Fibroblast of mammary gland (primary cell): ENCODE measurements at places on chromosomes 2 and 18.
A peak's percentile ranks its signal among the peaks of the same experiment; 100 is the strongest.

- DNase-seq, result no peak
Measured at GRCh38 chr2:191280834-191281756, 35.9 kb downstream of the MYO1B start.

DNA sequence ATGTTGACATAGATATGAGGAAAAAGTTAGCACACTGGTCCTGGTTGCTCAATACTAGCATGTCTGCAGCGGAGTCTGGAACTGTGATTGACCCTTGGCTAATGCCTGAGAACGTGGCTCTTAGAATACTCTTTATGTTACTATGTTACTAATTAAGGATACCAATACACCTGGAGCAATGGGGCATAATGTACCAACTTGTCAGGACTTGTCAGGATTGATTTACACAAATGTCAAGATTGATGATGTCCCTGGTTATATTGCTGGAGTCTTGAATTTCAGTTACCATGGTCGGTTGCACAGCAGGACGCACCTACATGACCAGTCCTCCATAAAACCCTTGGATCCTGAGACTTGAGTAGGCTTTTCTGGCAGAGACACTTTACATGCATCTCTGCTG lies 810.9 kb downstream of the CPS1 start:
- DNase-seq, result no peak

DNA sequence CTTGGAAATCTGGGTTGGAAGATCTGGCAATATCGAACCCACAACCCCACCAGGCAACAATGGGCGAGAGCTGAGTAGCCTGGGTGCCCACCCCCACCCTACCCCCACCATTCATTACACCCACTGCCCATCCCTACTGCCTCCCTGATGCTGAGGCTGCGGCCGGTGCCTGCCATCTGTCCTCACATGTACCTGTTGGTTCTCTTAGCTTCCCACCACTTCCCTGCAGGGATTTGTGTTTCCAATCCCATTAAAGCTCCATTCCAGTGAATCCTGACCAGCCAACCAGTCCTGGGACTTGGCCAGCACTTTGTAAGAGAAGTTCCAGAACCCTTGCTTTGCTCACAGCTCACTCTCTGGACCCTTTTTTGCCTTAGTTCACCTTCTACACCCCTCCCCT lies 163.0 kb upstream of the SH3BP4 start:
- no peak for DNase-seq

DNA sequence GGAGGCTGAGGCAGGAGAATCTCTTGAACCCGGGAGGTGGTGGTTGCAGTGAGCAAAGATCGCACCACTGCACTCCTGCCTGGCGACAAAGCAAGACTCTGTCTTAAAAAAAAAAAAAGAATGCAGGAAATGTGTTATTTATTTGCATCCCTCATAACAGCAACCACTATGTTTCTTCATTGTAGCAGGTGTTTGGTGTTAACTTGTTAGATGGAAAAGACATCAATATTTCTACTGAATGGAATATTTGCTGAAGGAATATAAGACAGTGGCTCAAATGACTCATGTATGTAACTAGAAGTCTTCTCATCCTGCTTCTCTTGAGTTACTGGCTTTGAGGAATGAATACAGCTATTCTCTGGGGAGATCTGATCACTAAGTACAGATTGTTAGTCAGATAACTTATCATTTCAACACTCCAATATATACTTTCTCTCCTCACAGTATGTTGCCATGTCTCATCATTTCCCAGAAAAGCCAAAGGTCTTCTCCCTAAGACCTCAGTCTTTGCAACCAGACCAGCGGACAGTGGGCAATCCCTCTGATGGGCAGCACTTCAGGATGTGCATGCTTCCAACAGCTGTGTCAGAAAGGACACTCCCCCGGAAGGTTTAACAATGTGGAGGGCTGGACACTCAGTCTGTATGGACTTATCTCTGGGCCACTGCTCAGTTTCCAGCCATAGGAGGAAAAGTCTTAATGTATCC lies 104.4 kb upstream of the STK17B start:
- DNase-seq, result peak; percentile 97

DNA sequence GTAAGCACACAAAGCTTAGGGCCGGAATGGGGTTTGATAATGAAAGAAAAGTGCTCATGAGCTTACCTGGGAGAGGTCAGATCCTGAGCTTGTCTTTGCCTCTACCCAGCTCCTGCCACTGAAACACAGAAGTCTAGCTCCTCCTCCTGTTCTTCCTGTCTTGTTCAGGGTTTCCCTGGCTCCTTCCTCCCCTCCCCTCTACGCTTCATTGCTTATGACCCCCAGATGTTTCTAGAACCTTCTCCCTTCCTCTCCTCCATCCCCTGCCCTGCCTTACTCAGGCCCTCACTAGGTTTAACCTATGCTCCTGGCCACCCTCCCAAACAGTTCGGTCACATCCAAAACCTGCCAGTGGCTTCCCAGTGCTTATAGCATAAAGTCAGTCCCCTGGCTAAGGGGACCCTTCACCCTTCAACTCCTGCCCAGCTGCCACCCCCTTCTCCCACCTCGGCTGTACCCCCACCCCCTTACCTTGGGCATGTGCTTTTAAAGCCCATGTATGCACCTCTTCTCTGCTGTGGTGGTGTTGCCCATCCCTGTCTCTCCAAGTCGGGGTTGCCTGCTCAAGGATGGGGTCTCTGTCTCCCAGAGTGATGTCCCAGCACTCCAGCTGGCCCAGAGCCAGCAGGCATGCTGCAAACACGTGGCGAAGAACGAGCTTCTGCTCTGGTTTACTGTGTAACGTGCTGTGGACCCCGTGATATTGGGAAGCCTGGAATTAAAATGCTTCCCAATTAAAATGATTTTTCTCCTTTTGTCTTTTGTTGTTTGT lies 233.6 kb downstream of the TPGS2 start:
- no peak for DNase-seq

DNA sequence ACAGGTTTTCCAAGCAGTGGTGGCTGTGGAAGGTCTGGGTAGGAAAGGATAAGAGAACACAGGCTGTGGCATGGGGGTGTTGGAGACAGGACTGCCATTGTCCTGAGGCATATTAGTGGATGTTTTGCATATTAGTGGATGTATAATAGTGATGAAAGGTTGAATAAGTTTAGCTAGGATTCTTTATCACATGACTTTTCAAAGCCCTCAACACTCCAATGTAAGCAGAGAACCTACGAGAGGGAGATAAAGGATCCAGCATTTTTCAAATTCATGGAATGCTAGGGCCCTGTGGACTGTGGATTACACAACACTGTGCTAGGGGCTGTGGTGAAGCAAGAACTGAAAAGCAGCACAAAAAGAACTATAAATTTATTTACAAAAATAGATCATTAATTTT lies 63.2 kb downstream of the POLE4 start:
- peak; percentile 46 for DNase-seq

- peak; percentile 10 for DNase-seq
Measured at GRCh38 chr2:6773007-6773693, 92.6 kb downstream of the CMPK2 start.

- no peak for DNase-seq
Measured at GRCh38 chr2:218019411-218020060, 16.7 kb upstream of the TNS1 start.

- DNase-seq, result no peak
Measured at GRCh38 chr2:118880501-118880900, 33.1 kb upstream of the EN1 start.

DNA sequence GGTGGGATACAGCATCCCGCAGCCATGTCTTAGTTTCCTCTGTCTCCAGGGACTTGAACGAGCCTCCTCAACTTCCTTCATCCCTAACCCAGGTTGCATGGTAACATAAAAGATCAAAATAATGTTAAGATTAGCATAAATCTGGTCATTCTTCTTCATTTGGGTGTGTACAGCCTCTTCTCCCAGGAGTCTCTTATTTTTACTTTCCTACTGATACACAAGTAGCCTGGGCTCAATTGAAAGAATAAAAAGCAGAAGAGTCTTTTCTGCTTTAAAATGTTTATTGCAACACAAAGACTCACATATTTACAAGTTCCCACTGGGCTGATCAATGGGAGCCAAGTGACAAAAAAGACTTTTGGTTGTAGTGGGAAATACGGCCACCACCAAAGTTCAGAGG lies 137.9 kb upstream of the PID1 start:
- no peak for DNase-seq

GRCh38 chr2:118729760-118730159 lies 117.7 kb downstream of the EN1 start:
- no peak for DNase-seq

- DNase-seq, result no peak
Measured at GRCh38 chr2:173961346-173961705, 3.8 kb downstream of the SP3 start.
